ENCODE measurements at places on chromosomes 11 and 22.

DNA sequence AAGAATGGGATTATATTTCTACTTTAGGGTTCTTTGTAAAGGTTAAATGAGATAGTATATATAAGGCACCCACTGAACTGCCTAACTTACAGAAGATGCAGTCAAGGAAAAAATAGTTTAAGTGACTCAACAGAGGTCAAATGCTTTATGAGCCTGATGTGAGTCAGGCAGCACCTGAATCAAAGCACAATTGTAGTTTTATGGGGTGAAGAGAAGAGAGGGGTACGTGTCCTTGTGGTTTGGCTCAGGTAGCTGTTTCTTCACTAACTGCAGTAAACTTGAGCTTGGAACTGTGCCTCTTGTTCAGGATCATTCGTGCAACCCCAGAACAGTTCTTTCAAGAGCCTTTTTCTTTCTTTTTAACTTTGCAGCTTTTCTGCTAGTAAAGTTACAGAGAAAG, 125.2 kb upstream of the SPON1 start:
- no peak for DNase-seq

GRCh38 chr22:20494978-20495860, at the start of gene KLHL22:
TSS of gene KLHL22 (minus strand) at chr22:20495795. CDS start at chr22:20489211, 6,584 bp downstream.
- peak; percentile 70 for DNase-seq

DNA sequence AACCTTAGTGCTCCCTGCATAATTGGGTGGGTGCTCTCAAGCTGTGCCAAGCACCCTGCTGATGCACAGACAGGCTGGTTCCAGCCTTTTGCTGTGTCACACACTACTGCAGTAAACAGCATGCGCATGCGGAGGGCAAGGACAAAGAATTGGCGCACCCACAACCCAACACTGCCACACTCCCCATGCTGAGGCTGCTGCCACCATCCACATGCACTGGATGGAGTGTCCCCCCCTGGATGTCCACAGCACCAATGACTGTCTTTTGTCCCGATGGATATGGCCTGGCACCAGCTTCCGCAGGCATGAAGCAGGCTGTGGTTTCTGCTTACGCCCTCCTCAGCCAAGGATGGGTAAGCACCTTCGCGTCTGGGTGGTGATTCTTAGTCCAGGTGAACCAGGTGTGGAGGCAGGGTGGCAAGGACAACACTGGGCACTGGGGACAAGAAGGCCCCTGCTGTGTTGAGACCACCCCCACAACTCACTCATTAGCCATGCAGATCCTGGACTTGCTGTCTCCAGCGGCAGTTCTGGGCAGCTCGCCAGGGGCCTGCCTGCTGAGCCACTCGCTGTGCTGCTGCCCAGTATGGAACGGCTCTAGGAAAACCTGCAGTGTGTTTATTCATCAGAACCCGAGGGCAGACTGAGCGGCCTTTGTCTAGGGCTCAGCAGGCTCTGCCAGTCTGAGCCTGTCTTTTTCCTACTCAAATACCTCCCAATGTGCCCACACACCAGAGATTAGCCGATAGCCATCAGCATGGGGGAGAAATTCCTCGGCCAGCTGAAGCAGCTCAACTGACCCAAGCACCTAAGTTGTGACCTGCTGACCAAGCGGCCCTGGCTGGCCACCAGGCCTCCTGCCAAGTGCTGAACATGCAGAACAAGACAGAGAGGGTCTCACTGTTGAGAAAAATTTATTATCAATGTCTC, 8.2 kb upstream of the NAP1L4 start:
- DNase-seq = peak; percentile 33

DNA sequence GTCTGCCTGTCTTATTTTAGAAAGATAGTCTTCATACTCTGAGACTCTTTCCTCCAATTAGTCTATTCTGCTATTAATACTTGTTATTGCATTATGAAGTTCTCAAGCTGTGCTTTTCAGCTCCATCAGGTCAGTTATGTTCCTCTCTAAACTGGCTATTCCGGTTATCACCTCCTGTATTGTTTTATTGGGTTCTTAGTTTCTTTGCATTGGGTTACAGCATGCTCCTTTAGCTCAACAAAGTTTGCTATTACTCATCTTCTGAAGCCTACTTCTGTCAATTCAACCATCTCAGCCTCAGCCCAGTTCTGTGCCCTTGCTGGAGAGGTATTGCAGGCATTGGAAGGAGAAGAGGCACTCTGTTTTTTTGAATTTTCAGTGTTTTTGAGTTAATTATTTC, 21.0 kb upstream of the OR5AK2 start:
- no peak for DNase-seq

- no peak for DNase-seq
Measured at GRCh38 chr11:83158357-83158786, 1.4 kb downstream of the PCF11 start.

DNA sequence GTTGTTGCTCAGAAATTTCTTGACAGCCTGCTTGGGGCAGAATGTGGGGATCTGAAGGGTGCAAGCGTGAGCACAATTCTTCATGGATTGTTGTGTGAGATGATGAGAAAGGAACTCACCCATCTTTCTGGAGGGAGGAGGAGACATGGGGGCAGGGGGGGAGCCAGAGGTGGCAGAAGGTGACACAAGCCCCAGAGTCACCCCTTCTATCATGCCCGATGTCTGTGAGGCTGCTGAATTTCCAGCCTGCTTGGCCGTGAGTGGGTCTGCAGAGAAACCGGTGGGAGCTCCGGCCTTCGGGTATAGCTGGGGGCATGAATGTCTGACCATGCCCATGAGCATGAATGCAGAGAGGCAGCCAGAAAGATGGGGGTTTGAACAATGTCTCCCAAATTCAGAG, 870.7 kb downstream of the TBC1D22A start:
- DNase-seq = no peak

GRCh38 chr11:33448461-33449130, 191.4 kb downstream of the HIPK3 start:
- DNase-seq = no peak

GRCh38 chr11:34869425-34869824, 46.8 kb downstream of the APIP start:
- no peak for DNase-seq

- DNase-seq = no peak
Measured at GRCh38 chr11:75520688-75521087, 5.1 kb downstream of the GDPD5 start.

- no peak for DNase-seq
Measured at GRCh38 chr11:101510591-101510990, 73.2 kb downstream of the TRPC6 start.

DNA sequence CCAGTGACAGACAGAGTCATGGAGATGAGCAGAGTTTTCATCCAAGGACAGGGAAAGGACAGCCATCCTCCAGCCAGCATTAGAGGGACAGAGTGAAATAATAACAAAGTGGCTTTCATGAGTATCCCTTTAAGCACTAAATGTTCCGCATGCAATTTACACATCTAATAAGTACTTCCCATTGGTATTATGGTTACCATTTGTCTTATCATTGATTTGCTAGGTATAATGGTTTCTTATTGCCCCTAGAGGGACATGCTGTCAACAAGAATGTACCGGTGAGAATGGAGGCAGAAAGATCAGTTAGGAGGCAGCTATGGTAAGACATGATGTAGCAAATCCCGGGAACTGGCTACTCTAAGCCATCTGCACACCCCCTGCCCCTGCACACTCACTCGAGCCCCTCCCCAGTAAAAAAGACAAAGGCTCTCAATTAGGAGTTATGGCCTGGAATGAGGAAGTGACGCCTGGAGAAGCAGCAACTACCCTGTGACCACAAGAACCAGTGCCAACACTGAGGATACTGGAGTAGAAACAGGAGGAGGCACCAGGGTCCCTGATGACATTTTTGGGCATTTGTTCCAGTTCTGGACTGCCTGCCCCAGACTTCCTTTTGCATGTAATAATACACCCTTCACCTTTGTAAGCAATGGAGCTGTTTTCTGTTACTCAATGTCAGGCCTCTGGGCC, 30.2 kb upstream of the HMGXB4 start:
- DNase-seq = no peak

DNA sequence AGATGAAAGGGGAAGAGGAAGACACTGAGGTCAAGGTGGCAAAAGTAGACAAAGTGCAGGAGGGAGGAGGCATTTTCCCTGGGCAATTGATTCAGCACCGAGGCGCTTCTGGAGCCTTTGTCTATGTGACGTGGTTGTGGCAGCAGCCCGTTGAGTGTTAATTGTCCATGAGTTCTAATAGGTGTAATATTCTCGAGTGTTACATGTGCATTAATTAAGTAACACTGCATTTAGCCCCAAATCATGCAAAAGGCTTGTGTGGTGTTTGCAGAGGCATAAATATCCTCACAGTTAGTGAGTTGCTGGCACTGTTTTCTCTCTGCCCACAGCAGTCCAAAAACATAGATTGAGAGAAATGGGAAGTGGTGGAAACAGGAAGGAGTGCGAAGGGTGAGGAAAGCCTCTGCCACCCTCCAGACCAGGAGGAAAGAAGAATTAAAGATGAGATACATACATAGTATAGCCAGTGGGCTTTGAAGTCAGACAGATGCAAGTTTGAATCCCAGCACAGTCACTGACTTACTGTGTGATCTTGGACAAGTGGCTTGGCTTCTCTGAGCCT, 361.2 kb downstream of the MN1 start:
- no peak for DNase-seq

- DNase-seq = peak; percentile 40
Measured at GRCh38 chr11:72789493-72790131, 4.2 kb downstream of the STARD10 start.

GRCh38 chr22:39996732-39997131, 2.0 kb downstream of the FAM83F start:
- no peak for DNase-seq

DNA sequence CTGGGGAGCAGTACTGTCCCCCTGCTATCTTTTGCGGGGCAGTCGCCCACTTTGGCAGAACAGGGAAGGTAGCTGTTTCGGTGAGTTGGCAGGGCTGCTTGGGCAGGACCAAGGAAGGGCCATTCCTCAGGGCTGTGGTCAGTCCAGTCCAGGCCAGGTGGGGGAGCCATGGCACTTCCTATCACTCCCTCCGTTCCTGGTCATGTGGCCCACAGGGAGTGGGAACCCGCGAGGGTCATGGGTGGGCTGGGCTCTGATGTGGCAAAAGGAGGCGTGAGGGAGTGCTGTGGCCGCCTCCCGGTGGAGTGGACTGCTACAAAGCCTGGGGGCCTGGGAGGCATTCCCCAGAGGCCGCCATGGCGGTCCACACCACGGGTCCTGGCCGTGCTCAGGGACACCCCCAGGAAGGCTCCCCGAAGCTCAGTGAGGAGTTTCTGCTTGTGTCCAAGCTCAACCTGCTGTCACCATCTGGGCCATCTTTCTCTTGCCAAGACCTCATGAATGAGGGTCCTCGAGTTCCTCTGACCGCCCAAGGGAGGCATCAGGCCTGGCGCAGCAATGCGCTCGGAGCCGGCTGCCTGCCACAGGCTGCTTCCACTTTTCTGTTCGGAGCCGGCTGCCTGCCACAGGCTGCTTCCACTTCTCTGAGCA, 11.9 kb downstream of the CHID1 start:
- DNase-seq = no peak

DNA sequence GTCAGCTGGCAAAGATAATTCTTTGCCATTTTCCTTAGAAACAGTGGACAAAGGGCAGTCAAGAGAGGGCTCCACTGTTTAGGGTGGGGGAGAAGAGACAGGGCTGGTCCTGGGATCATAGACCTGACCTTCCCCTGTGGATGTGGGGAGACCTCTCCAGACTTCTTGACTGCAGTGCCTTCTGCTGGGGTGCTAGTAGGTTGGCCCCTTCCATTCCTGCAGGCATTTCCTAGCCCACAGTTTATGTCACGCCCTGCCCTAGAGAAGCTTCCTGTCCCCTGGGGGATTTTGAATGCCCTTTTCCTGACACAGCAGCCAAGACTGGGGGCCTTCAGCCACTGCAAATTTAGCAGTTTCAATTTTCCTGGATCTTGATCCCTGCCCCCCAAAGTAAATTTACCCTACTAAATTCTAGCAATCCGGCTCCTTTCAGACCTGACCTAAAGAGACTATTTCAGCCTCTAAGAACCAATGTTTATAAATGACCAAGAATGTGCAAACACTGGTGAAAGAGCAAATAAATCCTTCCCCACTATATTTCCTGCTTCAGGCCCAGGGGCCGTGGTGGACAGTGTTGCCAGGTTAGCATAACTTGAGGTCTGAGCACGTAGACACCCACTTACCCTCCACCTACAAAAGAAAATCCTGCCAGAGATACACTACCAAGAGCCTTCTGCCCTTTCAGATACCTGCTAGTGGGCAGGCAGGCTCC, 58.4 kb downstream of the PPFIBP2 start:
- DNase-seq = no peak

DNA sequence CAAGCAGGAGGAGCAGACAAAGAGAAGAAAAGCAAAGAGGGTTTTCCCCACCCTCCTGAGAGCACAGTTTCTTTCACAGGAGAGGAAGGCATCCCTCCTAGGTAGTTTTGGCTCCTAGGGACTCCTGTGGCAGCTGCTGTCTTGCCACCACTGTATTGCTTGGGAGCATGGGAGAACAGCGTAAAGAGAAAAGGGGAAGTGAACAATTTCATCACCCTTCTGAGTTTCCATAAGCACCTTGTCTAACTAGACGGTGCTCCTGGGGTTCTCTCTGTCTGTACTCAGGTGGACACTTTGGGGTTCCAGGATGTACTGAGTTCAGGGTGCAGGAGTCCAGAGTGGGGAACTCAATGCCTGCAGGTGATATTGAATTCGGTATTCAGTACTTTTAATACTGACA, 1430.5 kb downstream of the TBC1D22A start:
- no peak for DNase-seq

DNA sequence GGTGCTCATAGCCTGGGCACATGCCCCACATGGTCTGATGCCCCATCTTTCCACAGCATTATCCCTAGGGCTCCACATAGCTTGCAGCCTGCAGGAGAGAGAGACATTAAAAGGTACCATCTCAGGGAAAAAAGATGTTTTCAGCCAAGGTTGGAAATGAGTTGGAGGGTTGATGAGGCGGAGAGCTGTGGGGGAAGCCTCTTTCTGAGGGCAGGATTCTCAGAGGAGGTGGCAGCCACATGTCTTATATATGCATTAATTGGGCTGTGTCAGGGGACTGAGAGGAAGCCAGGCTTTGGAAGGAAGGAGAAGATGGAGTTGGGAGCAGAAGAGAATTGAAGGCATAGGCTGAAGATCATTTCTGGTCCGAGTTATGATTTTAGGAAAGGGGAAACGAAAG, 57.8 kb downstream of the CEP164 start:
- no peak for DNase-seq

DNA sequence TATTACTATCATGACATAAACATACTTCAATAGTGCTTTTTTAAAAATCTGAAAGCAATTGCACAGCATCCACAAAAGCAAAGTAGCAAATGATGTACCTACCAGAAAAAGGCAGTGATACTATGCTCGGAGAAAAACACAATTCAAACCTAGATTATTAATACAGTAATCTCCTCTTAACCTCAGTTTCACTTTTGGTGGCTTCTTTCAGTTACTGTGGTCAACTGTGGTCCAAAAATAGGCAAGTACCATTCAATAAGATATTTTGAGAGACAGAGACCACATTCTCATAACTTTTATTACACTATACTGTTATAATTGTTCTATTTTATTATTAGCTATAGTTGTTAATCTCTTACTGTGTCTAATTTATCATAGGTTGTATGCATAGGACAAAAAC, 20.8 kb downstream of the KCNA4 start:
- DNase-seq = no peak

DNA sequence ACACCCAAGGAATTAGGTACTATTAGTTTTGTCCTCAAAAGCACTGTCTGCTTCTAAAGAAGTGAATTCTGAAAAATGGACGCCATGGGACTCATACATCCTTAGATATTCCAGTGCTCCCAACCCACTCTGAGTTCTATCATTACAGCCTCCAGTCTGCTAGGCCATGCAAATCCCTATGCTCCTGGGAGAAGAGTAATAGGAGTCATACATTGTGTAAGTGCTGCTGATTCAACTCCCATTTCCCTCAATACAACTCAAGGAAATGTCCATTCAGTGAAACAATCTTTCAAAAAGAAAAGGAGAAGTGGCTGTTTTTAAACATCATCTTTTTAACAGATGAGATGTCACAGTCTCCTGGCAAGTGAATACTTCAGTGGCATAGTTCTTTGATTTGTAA, 590.2 kb upstream of the LRRC4C start:
- no peak for DNase-seq
